RWPE1 (cell line): ENCODE measurements at places on chromosomes 1 and 21.

DNA sequence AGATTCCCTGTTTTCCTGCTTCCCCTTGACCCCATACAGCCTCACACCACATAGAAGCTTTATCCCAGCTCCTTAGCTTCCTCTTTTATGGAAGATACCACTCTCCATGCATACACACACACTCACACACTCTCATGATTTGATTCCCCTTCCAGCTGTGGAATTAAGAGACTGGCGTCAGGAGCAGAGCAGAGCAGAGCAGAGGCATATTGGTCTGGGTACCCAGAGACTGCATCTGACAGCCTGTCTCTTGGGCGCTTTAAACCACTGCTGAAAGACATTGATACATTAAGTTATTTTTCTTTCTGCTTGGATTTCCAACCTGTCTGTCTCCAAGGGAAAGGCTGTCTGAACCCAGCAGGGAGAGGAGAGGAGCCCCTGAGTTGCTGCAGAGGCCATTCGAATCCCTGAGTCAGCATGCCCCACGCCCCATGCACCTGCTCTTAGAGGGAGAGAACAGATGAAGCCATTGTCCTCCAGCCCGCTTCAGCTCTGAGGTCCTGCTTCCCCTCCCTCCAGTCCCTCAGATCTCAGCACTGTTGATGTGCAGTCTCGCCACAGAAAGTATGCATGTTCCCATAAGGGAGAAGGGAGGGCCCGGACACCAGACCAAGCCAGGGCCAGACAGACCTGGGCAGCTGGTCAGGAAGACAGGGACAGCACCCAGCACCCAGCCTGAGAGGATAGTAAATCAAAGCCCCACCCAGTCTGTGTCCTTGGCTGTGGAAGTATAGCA is 66.7 kb upstream of the GJB5 start:
- DNase-seq = no peak

GRCh38 chr1:32321712-32322291 is 14.2 kb downstream of the MARCKSL1 start:
- no peak for DNase-seq

DNA sequence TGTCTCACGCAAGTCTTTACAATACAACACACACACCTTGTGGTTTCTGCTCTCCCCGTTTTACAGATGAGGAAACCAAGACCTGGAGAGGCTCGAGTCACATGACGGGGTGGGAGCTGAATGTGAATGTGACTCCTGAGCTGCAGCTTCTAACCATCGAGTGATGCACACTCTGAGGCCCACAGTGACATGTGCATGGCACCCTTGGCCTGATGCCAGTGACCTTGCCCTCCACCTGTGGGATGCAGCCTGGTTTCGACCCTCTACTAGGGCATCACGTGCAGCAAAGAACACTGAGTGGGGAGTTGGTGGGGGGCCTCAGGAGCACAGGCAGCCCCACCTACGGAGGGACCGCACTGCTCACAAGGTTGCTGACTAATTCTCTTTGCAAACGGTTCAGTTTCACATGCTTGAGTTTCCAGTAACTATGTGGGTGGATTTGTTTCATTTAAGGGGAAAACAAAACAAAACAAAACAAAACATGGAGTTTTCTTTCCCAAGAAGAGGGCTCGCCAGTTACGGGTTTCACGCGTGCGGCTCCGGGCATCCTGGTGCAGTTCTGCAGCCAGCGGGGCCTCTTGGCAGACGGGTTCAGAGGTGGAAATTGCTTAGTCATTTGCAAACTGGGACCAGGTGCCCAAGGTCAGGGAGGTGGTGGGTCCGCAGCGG is 22.9 kb downstream of the SPSB1 start:
- no peak for DNase-seq

DNA sequence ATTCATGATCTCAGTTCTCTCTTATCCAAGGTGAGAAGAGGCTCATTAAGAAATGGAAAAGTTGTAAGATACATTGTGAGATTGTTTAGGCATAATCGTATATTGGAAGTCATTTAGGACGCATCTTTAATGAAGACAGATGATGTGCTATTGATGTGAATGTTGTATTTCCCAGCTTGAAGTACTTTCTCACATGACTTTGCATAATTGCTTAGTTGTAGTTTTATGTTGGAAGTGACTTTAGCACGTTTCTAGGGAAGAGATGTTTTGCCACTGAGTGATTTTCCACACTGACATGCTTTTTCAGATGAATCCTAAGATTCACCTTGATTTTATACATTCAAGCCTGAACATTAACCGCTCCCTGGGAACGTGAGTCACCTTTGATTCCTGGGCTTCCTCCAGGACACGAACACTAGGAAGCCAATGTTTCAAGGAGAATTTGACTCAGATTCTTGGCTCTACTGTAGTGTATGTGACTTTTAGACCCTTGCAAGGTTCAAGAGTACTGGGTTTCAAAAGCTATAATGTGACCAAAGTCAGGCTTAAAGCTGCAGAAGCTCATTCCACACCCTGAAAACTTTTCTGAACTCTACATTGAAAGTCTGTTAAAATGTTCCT is 27.9 kb downstream of the ANGEL2 start:
- DNase-seq = peak; percentile 36

GRCh38 chr21:36661511-36662309 is 37.2 kb upstream of the SIM2 start:
- DNase-seq = peak; percentile 11

DNA sequence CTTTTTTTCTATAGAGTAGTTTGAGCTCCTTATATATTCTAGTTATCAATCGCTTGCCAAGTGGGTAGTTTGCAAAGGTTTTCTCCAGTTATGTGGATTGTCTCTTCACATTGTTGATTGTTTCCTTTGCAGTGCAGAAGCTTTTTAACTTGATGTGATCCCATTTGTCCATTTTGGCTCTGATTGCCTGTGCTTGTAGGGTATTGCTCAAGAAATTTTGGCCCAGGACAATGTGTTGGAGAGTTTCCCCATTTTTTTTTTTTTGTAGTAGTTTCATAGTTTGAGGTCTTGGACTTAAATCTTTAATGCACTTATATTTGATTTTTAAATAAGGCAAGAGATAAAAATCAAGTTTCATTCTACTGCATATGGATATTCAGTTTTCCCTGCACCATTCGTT is 774.8 kb upstream of the ADAMTS5 start:
- DNase-seq = no peak

DNA sequence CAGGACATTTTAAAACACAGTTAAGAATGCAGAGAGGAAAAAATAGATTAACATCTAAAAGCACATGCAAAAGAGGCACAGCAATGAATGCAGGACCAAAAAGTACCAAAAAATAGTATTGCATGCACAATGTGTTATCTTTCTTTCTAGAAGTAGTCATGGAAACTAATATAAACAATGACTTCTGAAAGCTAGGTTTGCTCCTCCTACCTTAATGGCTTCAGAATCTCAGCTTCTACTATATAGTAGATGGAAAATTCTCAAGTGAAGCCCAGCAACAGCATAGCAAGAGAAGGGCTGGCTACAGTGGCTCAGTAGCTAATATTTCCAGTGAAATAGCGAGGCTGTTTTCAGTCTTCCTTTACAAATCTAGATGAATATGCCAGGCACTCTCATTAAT is 125.1 kb downstream of the CRB1 start:
- DNase-seq = no peak

DNA sequence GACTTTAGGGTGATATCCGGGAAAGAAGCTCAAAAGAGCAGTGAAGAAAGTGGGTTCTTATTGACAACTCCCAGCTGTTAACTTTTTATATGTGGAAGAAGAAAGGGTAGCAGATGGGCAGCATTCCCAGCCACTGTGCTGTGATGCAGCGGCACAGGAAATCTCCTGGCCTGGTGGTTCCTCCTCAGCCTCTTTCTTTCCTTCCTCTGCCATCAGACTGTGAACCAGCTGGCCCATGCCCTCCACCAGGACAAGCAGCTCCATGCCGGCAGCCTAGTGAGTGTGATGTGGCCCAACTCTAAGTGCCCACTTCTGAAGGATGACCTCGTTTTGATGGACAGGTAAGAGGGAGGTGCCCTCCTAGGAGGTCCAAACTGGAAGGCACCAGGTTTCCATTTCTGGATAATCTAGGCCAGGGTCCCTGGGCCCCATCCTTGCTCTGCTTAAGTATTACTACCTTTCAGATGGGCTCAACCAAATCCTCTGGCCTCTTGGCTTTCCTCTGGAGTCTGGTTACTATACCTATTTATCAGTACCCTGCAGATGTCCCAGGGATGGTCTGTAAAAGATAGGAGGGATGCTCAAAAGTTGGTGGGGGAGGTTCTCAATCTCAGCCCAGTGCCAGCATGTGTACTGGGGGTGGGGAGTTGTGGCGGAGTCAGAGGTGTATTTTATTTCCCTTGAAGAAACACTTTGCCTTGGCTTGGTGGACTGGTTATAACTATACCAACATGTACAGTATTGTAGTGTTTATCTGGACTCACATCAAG is 17.0 kb downstream of the MFN2 start:
- no peak for DNase-seq

DNA sequence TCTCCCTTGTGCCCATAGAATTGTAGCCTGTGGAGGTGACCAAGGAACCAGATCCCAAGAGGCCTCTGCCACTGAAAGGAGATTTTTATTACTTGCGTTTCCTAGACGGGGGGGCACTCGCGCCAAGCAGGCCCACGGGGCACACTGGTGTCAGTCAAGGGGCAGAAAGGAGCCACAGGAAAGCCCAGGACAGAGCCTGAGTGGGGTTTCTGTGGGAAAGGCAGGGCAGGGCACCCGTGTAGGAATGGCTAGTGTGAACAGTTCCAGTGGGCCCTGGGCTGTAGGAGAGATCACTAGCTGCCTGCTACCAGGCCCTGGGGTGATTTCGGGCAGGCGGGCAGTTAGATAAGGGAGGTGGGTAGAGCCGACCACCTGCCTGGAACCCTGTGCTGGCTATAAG is 70.8 kb downstream of the ADARB1 start:
- no peak for DNase-seq

DNA sequence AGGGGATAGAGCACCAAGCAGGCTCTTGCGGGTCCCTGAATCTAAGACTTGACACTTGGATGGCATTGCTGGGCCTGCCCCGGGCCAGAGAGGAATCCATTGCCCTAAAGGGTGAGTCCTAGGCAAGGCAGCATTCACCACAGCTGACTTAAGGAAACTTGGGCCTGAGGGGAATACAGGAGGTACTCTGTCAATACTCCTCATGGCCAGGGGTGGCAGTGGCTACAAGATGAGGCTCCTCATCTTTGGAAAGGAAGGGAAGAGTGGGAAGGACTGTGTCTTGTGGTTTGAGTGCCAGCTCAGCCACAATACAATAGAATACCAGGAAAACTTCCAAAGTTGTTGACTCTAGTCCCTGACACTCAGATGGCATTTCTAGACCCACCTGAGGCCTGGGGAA is 5.1 kb downstream of the KRTAP22-1 start:
- no peak for DNase-seq

- peak; percentile 88 for DNase-seq
These were observed 64.3 kb upstream of the HOOK1 start for GRCh38 chr1:59750328-59751003.

- peak; percentile 51 for DNase-seq
These were observed 27.2 kb upstream of the SLC22A15 start for GRCh38 chr1:115949156-115949555.

DNA sequence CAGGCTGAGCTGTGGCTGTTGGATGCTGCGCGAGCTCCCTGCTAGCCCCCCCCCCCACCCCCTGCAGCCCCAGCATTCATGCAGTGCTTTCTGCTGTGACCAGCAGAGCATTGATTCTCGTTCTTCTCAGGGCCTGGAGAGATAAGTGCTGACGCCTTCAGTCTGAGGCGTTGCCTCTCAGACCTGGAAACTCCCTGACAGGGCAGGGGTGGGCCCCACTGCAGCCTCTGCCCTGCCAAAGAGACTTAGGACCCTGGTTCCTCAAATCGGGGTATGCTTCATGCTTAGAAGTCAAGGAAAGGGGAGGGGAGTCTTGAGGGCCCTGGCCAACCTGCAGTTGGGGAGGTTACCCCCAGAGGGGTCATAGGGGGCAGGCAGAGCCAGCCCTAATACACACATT is 38.5 kb downstream of the PTPRF start:
- no peak for DNase-seq

- DNase-seq = peak; percentile 97
These were observed 36.7 kb downstream of the ATP2B4 start for GRCh38 chr1:203663294-203663693.

DNA sequence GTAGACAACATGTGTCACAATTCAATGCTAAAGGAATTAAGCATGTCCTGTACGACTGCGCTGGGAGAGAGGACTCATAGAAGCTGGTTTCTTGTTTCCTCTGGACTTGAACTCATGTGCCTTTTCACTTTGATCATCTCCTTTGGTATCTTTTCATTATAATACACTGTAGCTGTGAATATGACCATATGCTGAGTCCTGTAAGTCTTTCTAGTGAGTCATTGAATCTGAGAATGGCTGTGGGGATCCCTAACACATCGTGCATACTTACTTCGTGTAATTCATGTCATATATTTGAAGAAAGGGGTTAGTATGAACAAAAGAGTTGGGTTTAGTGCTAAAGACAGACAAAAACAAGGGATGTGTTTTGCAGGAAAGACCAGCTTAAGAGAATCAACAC is 148.1 kb upstream of the RUNX1 start:
- no peak for DNase-seq

DNA sequence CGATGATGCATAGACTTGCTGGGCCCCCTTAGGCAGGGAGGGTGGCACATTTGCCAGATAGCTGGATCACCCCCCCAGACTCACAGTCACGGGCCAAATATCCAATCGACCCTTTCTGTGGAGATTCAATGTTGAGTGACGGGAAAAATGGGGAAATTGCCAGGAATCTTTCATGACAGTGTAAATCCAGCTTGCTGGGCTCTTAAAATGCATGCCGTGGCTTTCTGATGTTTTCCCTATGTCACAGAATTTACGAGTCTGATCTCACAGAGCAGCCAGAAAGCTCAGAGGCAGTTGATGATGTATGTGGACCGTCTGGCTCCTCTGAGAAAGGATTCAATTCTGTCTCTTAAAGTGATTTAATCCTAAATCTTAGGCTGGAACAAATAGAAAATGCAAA is 150.1 kb upstream of the ZNF644 start:
- no peak for DNase-seq

DNA sequence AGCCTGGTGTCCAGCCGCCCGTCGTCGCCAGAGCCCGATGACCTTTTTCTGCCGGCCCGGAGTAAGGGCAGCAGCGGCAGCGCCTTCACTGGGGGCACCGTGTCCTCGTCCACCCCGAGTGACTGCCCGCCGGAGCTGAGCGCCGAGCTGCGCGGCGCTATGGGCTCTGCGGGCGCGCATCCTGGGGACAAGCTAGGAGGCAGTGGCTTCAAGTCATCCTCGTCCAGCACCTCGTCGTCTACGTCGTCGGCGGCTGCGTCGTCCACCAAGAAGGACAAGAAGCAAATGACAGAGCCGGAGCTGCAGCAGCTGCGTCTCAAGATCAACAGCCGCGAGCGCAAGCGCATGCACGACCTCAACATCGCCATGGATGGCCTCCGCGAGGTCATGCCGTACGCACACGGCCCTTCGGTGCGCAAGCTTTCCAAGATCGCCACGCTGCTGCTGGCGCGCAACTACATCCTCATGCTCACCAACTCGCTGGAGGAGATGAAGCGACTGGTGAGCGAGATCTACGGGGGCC is 1.2 kb downstream of the OLIG2 start:
- no peak for DNase-seq

GRCh38 chr1:9657521-9658032 is 6.0 kb downstream of the PIK3CD start:
- no peak for DNase-seq
